Tibial nerve (tissue), 4 donors: ENCODE measurements at places on chromosomes 12 and 14.
A peak's percentile ranks its signal among the peaks of the same experiment; 100 is the strongest.

GRCh38 chr12:113251404-113252070 lies 30.3 kb downstream of the TPCN1 start:
- no peak for DNase-seq

DNA sequence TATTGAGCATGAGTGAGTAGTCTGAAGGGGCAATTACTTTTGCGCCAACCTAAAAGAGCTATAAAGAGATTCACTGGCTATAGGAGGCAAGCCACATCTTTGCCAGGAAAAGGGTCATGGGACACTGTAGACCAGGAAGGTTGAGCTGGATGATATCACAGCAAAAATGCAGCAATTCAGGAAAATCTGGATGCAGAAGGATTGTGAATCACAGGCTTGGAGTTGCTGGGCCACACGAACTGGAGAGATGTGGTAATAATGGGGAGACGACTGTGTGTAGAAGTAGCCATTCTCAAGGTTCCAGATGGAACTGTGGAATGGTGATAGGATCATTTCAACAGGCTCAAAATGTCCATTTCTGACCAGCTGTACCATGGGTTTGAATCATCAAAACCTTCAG lies 151.4 kb upstream of the DAAM1 start:
- no peak for DNase-seq

DNA sequence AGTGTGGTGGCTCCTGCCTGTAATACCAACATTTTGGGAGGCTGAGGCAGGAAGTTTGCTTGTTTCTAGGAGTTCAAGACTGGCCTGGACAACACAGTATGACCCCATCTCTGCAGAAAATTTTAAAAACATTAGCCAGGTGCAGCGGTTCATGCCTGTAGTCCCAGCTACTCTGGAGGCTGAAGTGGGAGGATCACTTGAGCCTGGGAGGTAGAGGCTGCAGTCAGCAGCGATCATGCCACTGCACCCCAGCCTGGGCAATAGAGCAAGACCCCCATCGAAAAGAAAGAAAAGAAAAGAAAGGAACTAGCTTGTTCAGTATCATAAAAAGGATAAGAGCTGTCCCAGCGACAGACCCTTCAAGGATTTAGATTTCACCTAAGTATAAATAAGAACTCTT lies 18.1 kb upstream of the PWP1 start:
- no peak for DNase-seq

DNA sequence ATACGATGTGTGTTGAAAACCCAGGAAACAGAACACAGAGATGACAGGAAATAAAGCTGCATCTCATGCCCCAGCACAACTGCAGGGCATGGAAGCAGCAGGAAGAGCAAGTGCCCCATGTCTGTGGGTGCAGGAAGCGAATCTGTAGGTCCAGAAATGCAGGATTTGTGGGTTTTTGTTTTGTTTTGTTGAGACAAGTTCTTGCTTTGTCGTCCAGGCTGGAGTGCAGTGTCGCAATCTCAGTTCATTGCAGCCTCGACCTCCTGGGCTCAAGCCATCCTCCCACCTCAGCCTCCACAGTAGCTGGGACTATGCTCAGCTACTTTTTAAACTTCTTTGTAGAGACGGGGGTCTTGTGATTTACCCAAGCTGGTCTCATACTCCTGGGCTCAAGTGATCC lies 6.2 kb upstream of the RPS6KL1 start:
- no peak for DNase-seq

DNA sequence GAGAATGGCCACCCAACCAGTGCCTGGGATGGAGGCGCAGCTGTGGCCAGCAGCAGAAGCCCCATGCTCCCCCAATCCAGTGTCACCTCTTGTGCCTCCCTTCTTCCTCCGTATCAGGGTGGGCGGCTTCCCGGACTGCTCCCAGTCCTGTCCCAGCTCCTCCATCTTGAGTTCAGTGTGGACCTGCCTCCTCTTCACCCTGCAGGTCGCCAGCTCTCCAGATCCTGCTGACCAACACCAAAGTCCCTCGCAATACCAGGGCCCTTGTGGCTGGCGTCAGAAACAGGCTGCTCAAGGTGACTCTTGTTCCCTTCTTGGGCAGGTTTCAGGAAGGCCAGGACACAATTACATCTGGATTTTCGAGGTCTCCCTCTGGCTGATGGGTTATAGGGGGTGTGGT lies 17.0 kb downstream of the MVK start:
- no peak for DNase-seq

GRCh38 chr12:114032801-114033200 lies 66.7 kb upstream of the RBM19 start:
- no peak for DNase-seq

- no peak for DNase-seq
Observed at GRCh38 chr14:61344437-61345150, 23.2 kb downstream of the PRKCH start.

DNA sequence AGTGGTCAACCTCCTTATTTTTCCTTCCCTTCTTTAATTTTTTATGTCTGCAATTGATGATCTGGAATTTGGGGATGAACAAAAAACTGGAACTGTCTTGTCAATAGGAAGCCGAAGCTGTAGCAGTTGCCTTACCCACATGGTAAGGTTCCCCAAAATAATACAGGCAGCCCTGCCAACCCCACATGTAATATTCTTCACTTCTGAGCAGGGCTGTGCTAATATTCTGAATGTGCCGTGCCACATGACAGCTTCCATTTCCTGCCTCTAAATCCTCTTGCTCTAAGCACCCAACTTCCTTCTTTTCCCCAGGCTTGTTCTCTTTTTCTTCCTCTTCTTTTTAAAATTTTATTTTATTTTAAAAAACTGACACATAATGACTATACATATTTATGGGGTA lies 39.6 kb downstream of the GPATCH2L start:
- no peak for DNase-seq

DNA sequence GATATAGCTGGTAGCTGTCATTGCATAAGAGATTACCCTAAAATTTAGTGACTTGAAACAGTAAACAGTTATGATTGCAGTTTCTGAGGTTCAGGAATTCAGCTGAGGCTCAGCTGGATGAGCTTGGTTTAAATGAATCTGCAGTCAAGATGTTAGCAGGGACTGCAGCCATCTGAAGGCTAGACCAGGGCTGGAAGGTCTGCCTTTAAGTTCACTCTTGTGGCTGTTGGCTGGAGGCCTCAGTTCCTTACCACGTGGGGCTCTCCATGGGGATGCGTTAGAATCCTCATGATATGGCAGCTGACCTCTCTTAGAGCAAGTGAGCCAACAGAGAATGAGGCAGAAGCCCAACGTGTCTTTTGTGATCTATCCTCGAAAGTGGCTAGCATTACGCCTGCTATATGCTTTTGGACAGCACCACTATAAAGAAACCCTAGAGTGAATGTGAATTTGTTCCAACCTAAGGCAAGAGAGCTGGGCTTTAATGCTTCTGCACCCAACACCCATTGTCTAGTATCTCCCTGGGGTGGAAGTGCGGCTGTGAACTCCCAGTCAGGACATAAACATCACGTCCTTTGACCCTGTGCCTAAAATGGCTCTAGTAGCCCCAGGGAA lies 26.0 kb downstream of the HSPB8 start:
- DNase-seq: no peak

GRCh38 chr14:33833706-33834465 lies 117.0 kb downstream of the EGLN3 start:
- no peak for DNase-seq

- DNase-seq: no peak
Observed at GRCh38 chr14:59600211-59600945, 23.8 kb upstream of the CCDC175 start.

GRCh38 chr12:14260011-14260993 lies 105.2 kb upstream of the ATF7IP start:
- DNase-seq: peak; percentile 87

- no peak for DNase-seq
Observed at GRCh38 chr14:69312608-69313007, 52.6 kb downstream of the GALNT16 start.

DNA sequence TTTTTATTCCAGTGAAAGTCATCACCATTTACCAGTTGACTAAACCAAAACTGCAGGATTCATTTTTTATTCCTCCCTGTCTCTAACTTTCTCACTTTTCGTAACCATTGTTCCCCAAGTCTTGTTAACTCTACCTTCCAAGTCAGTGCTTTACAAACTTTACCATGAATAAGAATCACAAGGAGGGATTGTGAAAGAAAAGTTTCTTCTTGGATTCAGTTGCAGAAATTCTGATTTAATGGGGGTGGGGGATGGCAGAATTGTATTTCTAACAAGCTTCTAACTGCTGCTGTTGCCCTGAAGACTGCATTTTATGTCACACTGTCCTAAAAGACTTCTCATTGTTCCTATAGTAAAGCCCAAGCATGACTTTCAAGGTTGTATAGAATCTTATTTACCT lies 5.0 kb upstream of the RAB21 start:
- no peak for DNase-seq

DNA sequence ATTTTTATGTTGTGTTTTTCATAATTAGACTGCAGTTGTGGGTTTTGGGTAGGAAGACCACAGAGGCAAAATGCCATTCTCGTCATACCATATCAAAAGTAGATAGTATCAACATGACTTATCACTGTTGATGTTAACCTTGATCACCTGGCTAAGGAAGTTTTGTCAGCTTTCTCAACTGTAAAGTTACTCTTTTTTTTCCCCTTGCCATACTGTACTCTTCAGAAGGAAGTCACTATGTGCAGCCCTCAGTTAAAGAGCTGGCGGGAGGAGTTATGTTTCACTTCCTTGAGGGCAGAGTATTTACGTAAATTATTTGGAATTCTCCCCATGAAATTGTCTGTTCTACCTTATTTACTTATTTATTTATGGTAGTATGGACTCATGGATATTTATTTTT lies 78.7 kb downstream of the PRORP start:
- no peak for DNase-seq

- no peak for DNase-seq
Observed at GRCh38 chr14:88299865-88300530, 23.1 kb downstream of the KCNK10 start.

DNA sequence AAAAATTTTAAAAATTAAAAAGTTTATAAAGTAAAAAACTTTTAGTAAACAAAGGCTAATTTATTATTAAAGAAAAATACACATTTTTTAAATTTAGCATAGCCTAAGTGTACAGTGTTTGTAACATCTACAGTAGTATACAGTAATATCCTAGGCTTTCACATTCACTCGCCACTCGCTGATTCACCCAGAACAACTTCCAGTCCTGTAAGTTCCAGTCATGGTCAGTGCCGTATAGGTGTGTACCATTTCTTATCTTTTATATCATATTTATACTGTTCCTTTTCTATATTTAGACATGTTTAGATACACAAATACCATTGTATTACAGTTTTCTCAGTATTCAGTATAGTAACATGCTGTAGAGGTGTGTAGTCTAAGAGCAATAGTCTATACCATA lies 28.9 kb downstream of the HEATR5A start:
- no peak for DNase-seq

GRCh38 chr12:84157170-84157569 lies 755.4 kb downstream of the SLC6A15 start:
- DNase-seq: no peak

- DNase-seq: no peak
Observed at GRCh38 chr14:50856660-50857059, 15.2 kb upstream of the ABHD12B start.

DNA sequence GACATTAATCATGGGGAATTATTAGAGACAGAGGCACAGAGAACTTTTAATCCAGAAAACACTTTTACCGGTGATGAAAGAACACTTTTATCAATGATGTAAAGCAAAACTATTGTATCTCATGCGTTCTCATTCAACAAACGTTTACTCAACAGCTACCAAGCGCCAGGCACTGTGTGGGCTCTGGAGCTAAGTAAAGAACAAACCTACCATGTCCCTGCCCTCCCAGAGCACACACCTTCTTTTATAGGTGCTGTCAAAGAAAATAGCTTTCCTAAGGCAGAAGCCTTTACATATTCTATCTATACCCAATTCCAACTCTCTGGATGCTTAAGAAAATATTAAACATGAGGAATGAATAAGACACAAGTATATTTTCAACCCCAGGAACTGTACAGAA lies 91.1 kb downstream of the FOXN3 start:
- no peak for DNase-seq

- peak; percentile 32 for DNase-seq
Observed at GRCh38 chr14:59482541-59483331, 1.5 kb downstream of the L3HYPDH start.

DNA sequence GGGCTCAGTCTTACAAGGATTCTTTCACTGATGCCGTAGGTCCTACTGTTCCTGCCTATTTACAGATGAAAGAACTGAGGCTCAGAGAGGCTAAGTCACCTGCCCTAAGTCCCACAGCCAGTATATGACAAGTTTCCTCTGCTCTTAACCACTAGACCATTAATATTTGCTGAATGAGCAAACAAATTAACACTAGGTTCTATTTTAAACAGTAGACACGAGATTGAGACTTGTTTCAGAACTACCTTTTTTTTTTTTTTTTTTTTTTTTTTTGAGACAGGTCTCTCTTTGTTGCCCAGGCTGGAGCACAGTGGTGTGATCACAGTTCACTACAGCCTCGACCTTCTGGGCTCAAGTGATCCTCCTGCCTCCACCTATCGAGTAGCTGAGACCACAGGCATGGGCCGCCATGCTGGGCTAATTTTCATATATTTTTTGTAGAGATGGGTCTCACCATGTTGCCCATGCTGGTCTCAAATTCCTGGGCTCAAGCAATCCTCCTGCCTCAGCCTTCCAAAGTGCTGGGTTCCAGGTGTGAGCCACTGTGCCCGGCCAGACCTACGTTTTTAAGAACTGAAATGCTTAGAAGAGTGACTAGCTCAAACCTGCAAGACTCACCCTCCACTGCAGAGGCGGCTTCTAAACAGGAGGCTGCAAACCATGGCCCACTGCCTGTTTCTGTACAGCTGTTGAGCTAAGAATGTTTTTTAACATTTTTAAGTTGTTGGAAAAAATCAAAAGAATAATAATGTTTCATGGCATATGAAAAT lies 12.9 kb downstream of the SYNE3 start:
- no peak for DNase-seq

DNA sequence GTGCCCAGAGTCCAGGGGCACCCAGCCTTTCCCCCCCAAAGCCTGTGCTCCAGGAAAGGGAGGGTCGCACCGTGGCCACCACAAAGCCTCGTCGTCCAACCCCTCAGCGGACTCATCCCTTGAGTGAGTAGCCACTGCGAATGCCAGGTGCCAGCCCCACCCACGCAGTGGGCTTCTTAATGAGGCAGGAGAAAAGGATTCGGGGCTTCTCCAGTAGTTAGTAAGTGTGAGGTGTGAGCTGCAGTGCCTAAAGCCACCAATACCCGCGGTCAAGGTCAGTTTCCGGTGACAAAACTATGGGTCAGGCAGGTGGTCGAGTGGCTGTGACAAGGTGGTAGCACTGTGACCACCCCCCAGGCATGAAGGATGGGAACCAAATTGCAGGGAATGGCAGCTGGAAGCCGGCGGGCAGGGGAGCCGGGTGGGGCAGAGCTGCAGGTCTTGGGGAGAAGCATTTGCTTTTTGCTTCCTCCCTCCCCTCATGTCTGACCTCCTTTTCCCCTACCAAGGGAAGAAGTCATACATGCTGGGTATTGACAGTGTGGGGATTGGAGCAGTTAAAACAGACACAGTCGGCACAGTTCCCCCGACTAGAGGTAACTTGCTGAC lies 8.0 kb downstream of the RAN start:
- no peak for DNase-seq
